ENCODE measurements at places on chromosomes 5 and 9. TPM values are rescaled to one million over a fixed set of nuclear protein-coding genes. Genes with fewer than 3 reads are reported as not detected.

NEURL1B gene
- 35.4 TPM for total RNA-seq

GRCh38 chr9:121676926-121677325 is 25.5 kb downstream of the DAB2IP start:
- no peak for DNase-seq

- no peak for DNase-seq
These were observed 2.5 kb downstream of the ARHGAP26 start for GRCh38 chr5:142772446-142773293.

DNA sequence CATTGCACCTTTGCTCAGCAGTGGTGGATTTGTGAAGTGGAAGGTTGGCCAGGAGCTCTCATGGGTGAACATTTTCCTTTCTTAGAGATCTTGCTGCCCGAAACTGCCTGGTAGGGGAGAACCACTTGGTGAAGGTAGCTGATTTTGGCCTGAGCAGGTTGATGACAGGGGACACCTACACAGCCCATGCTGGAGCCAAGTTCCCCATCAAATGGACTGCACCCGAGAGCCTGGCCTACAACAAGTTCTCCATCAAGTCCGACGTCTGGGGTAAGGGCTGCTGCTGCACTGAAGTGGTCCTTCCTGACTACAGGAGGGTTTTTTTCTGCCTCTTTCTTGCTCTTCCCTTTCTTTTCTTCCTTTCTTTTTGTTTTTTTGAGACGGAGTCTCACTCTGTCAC is 21.8 kb downstream of the QRFP start:
- no peak for DNase-seq

FER gene
- total RNA-seq = 36.0 TPM

DNA sequence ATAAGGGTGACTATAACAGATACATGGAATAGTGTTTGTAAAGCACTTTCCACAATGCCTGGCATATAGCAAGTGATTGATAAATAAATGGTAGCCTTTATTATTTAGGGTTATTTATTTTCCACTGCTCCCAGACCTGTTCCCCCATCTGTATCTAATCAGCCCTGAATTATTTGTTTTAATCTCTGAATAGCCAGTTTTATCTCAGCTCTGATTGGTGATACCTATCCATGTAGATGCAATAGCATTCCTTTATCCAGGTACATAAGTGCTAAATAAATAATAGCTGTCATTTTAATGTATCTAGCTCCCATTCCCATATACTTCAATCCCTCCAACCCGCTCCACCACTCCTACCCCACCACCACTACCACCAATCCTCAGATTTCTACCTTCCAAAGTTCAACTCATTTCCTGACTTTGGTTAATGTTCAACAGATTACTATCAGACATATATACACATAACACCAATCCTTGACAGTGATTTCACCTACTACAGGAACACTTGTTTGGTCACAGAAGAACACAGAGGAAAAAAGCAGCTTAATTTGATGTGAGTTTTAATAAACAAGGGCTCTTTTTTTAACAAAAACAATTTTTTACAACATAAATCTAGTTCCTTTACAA is 14.0 kb downstream of the PRKAA1 start:
- DNase-seq = no peak

- DNase-seq = peak; percentile 59
These were observed 131.5 kb upstream of the OTULINL start for GRCh38 chr5:14450018-14450524.

DOCK8 gene
- total RNA-seq = 3.6 TPM

GRCh38 chr5:177112589-177113220 is 20.9 kb upstream of the NSD1 start:
- DNase-seq = no peak

DNA sequence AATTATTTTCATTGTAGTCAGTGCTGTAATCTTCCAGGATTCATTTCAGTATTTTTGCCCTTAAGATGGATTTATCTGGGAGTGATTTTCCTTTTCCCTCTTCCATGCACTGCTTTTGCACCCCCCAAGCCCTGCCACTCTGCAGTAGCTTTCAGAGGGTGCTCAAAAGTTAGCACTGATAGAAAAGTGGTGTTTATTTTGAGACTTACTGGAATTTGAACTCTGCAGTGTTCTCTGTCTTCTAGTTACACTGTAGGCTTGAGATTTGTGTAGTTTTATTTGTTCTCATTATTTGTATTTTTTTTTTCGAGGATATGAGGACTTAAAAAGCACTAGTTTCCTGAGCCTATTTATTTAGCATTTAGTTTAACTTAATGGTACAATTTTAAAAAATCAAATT is 70.5 kb downstream of the HSD17B4 start:
- no peak for DNase-seq

DNA sequence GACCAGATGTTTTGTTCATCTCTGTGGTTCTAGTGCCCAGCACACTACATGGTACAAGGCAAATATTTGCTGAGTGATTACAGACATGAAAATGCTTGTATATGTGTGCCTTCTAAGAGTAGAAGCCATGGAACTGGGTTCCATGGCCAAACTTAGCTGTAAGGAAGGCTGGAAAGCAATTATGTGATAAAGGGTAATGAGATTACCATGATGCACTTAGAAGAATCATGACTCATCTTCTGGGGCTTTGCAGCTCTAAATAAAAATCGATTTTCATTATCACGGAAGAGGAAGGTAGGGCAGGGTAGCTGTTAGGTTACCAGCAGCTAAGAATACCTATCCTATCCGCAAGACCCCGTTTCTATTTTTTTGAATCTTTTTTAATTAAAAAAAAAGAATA is 28.0 kb downstream of the RFK start:
- DNase-seq = no peak

ROPN1L gene
- total RNA-seq = 3.0 TPM

- no peak for DNase-seq
These were observed 1026.3 kb downstream of the CDH12 start for GRCh38 chr5:21826884-21827283.

IFNE gene
- not detected for total RNA-seq

CCNJL gene
- total RNA-seq = 3.8 TPM

- DNase-seq = no peak
These were observed 3.2 kb downstream of the SGTB start for GRCh38 chr5:65718576-65719310.

GRCh38 chr5:15885156-15885555 is 294.4 kb downstream of the MARCHF11 start:
- no peak for DNase-seq

GARNL3 gene
- 19.7 TPM for total RNA-seq

- DNase-seq = no peak
These were observed 53.9 kb upstream of the TMEM171 start for GRCh38 chr5:73066466-73066865.

GRCh38 chr5:62954578-62954977 is 376.0 kb downstream of the LRRC70 start:
- DNase-seq = no peak

- no peak for DNase-seq
These were observed 127.8 kb upstream of the PHYKPL start for GRCh38 chr5:178360222-178360925.

DNA sequence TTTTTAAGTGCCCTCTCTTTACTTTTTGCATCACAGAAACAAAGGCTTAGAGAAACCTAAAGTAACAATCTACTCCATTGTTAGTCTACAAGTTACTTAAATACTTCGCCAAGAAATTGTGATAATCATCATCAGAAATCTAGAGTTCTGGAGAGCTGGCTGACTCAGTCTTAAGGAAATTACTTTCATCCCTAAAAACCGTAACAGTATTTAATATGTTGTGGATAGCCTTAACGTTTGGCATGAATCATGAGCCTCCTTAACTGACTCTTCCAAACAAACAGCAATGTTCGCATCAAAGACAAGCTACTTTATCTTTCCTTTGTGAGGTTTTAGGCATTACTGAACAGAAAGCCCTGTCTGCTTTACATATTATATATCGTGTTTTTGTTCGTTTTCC is 128.7 kb downstream of the NIPBL start:
- no peak for DNase-seq

DNA sequence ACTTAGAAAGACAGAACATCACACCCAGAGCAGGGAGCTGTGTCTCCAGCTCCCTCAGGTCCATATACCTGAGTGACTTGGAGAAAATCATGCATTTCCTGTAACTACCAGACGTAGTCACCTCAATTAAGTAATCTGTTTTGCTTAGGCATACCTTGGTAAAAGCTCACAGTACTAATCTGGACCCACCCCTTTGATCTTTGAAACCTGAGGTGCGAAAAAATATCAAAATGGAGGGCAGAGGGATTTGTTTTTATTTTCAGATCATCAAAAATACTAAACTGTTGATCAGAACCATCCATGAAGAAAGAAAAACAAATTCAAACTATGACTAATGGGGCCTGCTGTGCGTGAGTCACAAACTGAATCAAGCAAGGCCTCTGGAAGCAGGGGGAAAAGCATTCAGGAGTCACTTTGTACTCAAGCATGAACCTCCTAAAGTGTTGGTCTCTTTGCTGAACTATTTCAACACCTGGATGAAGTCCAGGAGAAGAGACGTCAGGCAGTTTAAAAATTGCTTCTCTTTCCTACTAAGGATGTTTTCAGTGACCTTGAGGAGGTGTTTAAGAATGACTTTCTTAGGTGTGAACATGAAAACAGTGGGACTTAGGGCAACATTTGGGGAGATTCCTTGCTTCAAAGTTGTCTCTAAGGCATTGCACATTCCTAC is 76.3 kb downstream of the MUSK start:
- no peak for DNase-seq

GRCh38 chr5:122394284-122394930 is 82.4 kb downstream of the SNCAIP start:
- no peak for DNase-seq

GRCh38 chr9:134213881-134214341 is 49.5 kb upstream of the RNU6ATAC start:
- peak; percentile 17 for DNase-seq

GRCh38 chr5:66643387-66643786 is 47.2 kb downstream of the MAST4 start:
- no peak for DNase-seq

- no peak for DNase-seq
These were observed 537.8 kb upstream of the FTMT start for GRCh38 chr5:121313886-121314285.

DNA sequence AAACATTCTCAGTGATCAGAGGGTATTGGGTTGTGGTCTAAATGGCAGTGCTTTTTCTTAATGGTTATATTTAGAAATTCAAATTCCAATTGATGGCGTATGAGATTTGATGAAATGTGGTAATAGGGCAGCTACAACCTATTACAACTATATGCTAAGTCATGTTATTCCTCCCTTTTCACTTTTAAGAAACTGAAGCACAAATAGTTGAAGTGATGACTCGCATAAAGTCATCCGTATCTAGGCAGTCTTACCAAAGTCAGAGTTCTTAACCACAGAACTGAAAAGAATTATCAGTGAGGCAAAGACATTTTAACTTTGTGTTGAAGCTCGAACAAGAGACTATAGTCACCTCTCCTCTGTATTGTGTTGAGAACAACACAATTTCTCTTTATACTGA is 28.2 kb downstream of the C9orf152 start:
- no peak for DNase-seq

- DNase-seq = no peak
These were observed 16.2 kb downstream of the REXO4 start for GRCh38 chr9:133401588-133401987.

GRCh38 chr9:108953983-108954574 is 19.9 kb downstream of the ABITRAM start:
- DNase-seq = no peak

DNA sequence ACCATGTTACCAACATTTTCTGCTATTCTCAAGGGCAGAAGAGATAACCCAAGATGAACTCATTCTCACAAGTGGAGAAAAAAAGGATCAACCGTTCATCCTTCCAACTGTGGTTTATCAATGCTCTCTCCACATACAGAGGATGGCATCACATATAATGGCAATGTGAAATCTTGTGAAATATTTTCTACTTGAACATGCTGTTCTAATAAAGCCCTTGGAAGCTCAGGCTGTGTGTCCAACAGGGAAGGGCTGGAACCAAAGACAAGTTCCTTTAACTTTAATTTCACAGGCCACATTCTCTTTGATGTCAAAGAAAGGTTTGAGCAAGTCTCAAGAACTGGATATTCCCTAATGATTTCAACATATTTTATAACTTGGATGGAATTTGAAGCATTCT is 230.5 kb downstream of the SPOCK1 start:
- DNase-seq = no peak

STPG3 gene
- total RNA-seq = not detected

DNA sequence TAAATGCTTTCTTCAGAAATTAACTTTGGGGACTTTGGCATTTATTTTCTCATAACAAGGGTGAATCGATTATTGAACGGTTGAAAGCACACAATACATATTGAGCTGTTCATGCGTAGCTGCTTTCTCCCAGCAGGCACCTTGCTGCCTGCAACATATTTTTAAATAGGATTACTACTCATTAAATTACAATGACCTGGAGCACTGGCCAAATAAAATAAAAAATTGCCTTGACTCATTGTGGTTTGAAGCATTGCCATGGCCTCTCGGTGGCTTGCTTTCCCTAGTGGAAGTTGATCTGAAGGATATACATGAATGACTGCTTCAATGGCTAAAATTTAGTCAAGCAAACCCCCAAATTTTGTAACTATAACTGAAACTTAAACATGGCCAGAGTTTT is 181.6 kb upstream of the NUDT12 start:
- no peak for DNase-seq

GRCh38 chr5:68528821-68529273 is 313.3 kb downstream of the PIK3R1 start:
- DNase-seq = no peak

STC2 gene
- 0.45 TPM for total RNA-seq

F2RL1 gene
- total RNA-seq = 1.7 TPM

ZCCHC7 gene
- total RNA-seq = 32.6 TPM

All from ovary (tissue), 10 donors.